Aortic smooth muscle cell (primary cell): ENCODE measurements at places on chromosomes 12 and 14. TPM values are rescaled to one million over a fixed set of nuclear protein-coding genes. Genes with fewer than 3 reads are reported as not detected.

INF2 gene
- total RNA-seq = 56.7 and 84.3 TPM in 2 replicates

TAS2R7 gene
- total RNA-seq = not detected in 2 replicates

GALNT8 gene
- total RNA-seq = under 0.01 TPM in 1 of 2 replicates, not detected in the other

DEPDC4 gene
- total RNA-seq = 0.75 and 1.6 TPM in 2 replicates

MLEC gene
- total RNA-seq = 87.0 and 105 TPM in 2 replicates

FOXG1 gene
- total RNA-seq = not detected in 2 replicates

CIROP gene
- total RNA-seq = 0.06 and 0.13 TPM in 2 replicates

ITGB7 gene
- 1.5 and 2.1 TPM in 2 replicates for total RNA-seq

IL31 gene
- total RNA-seq = not detected in 2 replicates

SRRM4 gene
- not detected in 2 replicates for total RNA-seq

RNU6-8 gene
- not detected in 2 replicates for total RNA-seq

CFAP73 gene
- total RNA-seq = not detected in 2 replicates

TAS2R50 gene
- 1.8 and 4.7 TPM in 2 replicates for total RNA-seq

NRXN3 gene
- under 0.01 TPM in 2 replicates for total RNA-seq

KRT75 gene
- not detected in 2 replicates for total RNA-seq
